Activated CD4-positive, alpha-beta T cell treated with anti-CD3 and anti-CD28 coated beads for 24 hours (primary cell): ENCODE measurements at places on chromosomes 2 and 18.

DNA sequence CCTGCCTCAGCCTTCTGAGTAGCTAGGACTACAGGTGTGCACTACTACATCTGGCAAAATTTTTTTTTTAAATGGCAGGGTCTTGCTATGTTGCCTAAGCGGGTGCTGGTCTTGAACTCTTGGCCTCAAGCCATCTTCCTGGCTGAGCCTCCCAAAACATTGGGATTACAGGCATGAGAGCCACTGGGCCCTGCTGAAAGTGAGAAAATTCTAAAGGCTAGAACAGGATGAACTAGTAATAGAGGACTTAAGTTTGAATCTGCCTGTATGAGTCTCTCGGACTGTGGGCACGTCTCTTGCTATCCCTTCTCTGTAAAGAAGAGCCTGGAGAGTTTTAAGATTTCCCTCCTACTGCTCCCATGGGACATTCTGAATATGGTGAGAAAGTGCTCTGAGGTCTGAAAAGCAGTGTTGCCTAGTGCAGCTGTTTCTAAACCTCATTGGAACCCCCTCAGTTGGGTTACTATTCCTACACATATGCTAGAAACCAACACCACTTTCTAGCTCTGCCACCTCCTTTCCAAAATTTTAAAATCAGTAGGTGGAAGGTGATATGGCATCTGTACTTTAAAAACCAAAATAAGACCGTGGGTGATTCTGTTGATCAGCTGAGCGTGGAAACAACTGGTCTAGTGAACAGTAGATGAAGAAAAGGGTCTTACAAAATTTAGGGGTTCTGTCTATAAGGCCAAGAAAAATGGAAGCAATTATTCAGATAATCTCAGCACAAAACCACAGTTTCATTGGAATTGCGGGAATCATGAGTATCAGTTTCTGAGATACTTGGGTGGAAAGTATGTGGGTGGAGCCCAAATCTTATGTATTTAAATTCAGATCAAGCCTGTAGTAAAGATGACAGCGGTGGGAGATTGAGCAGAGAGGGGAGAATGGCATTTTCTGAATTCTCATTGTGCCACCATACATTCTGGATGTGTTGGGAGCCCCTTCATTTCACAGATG, 259.8 kb upstream of the CXCR4 start:
- DNase-seq, result no peak

- no peak for DNase-seq
These were observed 586.3 kb downstream of the TDRD15 start for GRCh38 chr2:21710031-21710430.

DNA sequence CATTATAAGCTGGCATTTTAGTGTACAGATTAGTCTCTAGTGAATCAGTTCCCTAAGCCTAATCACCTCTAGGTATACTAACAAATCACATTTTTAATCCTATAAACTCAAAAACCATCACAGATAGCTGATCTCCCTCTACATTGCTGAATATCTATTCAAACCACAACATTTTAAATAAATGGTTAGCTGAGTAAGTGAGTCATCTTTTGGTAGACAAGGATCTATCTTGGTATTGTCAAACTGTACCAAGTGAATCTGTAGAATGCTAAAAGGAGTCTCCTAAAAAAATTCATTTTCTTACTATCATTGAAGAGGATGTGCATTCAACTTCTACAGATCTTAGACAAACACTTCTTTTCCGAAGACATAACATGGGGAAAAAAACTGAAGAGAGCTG, 40.7 kb downstream of the INO80D start:
- DNase-seq, result no peak

GRCh38 chr18:12290086-12290485, 18.0 kb upstream of the TUBB6 start:
- DNase-seq, result no peak

GRCh38 chr2:189018631-189019030, 44.5 kb downstream of the COL3A1 start:
- no peak for DNase-seq

GRCh38 chr2:187263675-187264560, 184.1 kb downstream of the CALCRL start:
- DNase-seq, result no peak

DNA sequence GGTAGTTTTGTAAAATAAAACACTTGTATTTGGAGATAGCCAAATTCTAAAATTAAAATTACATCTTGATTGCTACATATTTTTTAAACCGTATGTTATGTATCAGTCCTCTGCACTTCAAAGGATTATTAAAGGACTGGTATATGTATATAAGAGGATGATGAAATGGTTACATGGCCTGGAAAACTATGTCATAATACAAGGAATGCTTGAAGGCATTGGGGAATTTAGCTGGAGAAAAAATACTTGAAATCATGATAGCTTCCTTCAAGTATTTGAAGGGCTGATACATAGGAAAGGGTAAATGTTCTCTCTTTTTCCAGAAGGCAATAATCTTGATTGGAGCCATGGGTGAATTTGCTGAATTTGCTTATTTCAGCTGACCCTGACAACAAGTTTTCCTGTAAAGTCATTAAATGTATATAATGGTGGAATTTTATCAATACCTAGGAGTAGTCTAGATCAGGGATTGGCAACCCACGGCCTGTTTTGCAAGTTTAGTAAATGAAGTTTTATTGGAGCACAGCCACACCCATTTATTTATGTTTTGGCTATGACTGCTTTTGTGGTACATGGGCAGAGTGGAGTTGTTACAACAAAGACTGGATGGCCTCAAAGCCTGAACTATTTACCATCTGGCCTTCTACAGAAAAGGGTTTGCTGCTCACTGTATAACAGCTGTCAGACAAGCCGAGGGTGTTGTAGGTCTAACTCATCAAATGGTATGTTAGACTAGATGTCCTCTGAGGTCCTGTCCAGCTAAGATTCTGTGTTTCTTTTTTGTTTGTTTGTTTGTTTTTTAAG, 34.4 kb downstream of the ACYP2 start:
- no peak for DNase-seq

DNA sequence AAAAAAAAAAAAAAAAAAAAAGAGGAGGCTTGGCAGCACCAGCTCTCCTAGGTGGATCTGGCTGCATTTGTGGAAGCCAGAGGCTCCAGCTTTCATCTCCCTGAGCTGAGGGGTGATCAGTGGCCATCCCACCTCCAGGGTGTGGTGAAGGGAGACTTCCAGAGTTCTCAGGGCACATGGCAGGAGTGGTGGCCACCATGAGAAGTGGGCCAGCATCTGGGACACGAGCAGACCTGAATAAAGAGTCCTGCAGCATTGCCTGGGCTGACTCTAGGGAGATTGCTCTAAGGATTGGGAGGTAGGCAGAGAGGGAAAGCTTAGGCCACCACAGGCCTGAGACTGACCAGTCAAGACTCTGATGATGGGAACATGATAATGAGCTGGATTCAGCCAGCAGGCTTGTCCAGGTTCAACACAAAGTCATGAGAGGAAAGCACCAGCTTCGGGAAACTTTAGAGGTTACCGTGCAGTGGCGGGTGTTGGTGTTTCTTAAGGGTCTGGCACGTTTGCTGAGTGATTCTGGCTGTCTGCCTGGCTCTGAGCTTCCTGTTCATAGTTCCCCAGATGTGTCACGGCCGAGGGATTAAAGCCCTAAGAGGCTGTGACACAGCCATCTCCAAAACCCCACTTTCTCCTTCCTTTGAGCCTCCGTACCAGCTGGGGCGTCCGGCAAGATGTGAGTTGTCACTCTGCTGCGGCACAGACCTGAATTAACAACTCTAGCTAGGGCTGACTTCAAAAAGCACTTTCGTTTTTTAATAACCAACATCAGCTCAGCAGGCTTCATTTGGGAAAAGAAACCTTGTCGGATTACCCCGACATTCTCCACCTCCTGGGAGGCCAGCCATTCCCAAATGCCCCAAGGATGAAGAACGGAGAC, 38.3 kb upstream of the IL1R1 start:
- DNase-seq, result peak; percentile 65

DNA sequence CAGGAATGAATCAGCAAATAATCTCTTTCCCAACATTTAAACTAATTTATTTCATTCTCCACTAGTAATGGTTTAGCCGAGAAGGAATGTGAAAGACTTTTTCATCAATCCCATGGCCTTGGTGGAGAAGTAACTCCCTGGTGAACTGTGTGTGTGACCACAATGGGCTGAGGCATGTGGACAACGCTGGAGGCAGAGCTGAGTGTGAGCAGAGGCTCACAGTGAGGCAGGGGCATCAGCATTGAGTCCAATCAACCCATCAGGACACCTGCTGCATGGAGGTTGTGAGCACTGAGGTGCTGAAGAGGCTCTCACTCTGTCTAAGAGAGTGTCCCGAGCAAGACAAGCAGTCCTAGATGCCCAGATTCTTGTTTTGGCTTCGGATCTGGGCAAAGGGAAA, 78.6 kb downstream of the ZNF519 start:
- no peak for DNase-seq

- DNase-seq, result no peak
These were observed 10.6 kb downstream of the DNAJB2 start for GRCh38 chr2:219289537-219290361.

- DNase-seq, result no peak
These were observed 81.9 kb downstream of the MOGAT1 start for GRCh38 chr2:222753251-222753824.

DNA sequence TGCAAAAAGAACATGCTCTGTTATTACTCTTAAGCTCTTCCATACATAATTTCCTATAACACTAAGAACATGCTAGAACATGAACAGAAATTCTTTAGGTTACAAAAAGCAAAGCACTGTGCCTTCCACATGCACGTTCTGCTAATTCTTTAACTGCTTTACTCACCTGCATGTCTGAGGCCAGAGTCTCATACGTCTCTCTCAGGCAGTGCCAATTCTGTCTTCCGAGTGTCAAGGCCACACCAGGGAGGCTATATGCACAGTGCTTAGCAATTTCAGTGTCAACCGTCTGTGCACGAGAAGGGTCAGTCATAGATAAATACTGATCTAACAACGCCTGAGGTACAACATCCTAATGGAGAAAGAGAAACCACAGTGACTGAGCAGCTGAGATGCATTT, 55.1 kb downstream of the PPP4R1 start:
- DNase-seq, result no peak
